ENCODE measurements at places on chromosomes 3 and 15. TPM values are rescaled to one million over a fixed set of nuclear protein-coding genes. Genes with fewer than 3 reads are reported as not detected.

Gene IL16
- total RNA-seq = 309 TPM

Gene SCN11A
- total RNA-seq = 0.13 TPM

Gene CCDC54
- not detected for total RNA-seq

Gene COMMD2
- 36.1 TPM for total RNA-seq

Gene GOLGA8F
- not detected for total RNA-seq

Gene MAPKBP1
- total RNA-seq = 38.1 TPM

Gene GOLGA8J
- not detected for total RNA-seq

Gene NMNAT3
- 5.3 TPM for total RNA-seq

Gene ST8SIA2
- total RNA-seq = not detected

Gene EXD1
- total RNA-seq = not detected

Gene IL17RD
- total RNA-seq = not detected

Gene CLCN2
- 4.4 TPM for total RNA-seq

Gene COL8A1
- 0.16 TPM for total RNA-seq

Gene RBP2
- total RNA-seq = not detected

Gene NOX5
- not detected for total RNA-seq

Gene FBXL2
- not detected for total RNA-seq

Gene FILIP1L
- not detected for total RNA-seq

Gene CIAO2A
- total RNA-seq = 21.9 TPM

Gene GCNT3
- total RNA-seq = not detected

Gene ZNF620
- total RNA-seq = 3.1 TPM

Gene USP50
- total RNA-seq = not detected

Gene ROBO2
- total RNA-seq = not detected

Gene TMEM158
- total RNA-seq = 0.26 TPM

Gene CLDN16
- total RNA-seq = not detected

Gene CD96
- 183 TPM for total RNA-seq

Gene ZNF385D
- total RNA-seq = 0.47 TPM

Gene C2CD4A
- total RNA-seq = not detected

Gene CAMK2N2
- 0.19 TPM for total RNA-seq

Gene CCR2
- 6.9 TPM for total RNA-seq

Gene CACNA2D2
- 8.9 TPM for total RNA-seq

Gene COX17
- total RNA-seq = 32.6 TPM

Gene STRA6
- total RNA-seq = not detected

Gene REC114
- not detected for total RNA-seq

Gene PIK3R4
- total RNA-seq = 14.4 TPM

Gene GOLGA6A
- total RNA-seq = not detected

Gene COLQ
- total RNA-seq = 5.4 TPM

Gene TXNRD3
- total RNA-seq = 4.8 TPM

Gene PIGX
- total RNA-seq = 27.9 TPM

Gene IL12A
- total RNA-seq = 0.69 TPM

Gene PLSCR4
- total RNA-seq = 0.12 TPM

Gene SRGAP3
- 4.4 TPM for total RNA-seq

Gene GHSR
- not detected for total RNA-seq

Gene TMC3
- not detected for total RNA-seq

Gene LHFPL4
- total RNA-seq = not detected

Gene LDHAL6B
- not detected for total RNA-seq

Gene SH2D7
- not detected for total RNA-seq

Gene MESP1
- total RNA-seq = 0.23 TPM
